ENCODE measurements at places on chromosomes 7 and 10.
A peak's percentile ranks its signal among the peaks of the same experiment; 100 is the strongest.

DNA sequence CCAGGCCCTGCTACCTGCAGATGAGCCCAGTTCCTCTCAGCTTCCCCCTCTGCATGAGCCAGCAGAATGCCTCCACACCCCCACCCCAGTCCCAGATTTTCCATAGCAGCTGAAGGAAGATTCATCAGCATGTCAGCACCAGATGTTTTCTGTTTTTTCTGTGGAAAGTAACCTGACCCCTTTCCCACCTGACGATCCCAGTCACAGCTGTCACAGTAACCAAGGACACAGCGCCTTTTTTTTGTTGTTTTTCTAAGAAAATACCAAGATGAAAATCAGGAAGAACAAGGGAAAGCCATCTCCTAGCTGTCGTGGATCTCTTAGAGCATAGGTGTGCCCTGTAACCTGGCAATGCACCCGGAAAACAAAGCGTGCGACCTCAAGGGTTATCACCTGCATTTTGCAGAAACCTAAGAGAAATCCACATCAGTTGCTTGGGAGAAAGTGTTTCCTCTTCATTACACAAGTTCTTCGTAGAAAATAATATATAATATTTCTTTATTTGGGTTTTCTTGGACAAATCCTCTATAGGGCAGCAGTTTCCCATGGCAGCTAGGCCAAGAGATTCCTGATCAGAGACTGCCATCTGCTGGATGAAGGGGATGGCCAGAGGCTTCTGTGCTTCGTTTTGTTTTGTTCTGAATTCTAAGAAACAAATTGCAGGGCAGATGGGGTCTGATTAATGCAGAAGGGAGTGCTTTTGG lies 401.9 kb downstream of the TNS3 start:
- peak; percentile 65 for DNase-seq

- DNase-seq, result no peak
These were observed 16.0 kb downstream of the NUDT5 start for GRCh38 chr10:12179606-12180170.

DNA sequence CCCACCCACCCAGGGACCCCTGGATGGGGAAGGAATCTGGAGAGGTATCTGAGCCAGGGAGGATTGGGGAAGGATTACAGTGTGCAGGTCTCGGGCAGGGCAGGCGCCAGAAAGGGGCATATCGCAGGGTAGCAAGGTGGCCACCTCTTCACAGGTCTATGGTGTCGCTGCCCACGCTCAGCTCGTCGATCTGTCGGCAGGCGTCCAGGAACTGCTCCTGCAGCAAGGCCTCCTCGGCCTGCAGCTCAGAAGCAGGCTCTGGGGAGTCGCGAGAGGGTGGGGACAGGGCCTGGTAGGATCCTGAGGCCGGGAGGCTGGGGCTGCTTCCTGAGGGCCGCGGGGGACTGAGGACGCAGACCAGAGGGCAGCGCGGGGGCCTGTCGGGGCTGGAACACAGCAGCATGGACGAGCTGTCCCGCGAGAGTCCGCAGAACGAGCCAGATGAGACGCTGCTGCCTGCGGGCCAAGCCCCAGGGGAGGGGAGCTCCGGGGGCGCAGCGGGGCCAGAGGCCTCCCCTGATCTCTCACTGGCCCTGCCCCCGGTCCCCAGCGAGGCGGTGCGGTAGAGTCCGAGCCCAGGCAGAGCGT lies 7.1 kb upstream of the RBM28 start:
- DNase-seq, result no peak

GRCh38 chr10:63491588-63492316 lies 26.0 kb upstream of the JMJD1C start:
- DNase-seq, result peak; percentile 47

DNA sequence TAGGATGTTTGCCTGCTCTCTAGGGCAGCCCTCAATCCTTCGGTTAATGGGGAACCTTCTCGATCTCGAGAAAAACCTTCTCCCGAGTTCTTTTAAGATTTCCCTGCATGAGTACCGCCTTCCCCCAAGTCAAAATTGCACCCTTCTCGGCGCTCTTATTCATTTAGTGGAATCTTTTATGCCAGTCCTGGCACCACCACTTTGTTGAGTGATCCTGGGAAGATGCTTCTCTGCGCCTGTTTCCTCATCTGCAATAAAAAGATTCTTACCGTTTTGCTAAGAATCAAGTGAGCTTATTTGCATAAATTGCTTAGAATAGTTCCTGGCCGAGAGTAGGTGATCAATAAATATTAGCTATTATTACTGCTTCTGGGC lies 697 bp downstream of the ARPC1A start:
- DNase-seq, result no peak

DNA sequence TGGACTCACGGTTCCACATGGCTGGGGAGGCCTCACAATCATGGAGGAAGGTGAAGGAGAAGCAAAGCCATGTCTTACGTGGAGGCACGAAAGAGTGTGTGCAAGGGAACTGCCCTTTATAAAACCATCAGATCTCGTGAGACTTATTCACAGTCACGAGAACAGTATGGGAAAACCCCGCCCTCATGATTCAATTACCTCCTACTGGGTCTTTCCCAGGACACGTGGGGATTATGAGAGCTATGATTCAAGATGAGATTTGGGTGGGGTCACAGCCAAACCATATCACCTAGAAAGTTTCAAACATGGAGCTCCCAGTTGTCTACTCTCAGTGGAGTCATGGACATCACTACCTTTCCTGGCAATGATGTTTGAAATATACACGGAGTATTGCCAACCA lies 49.6 kb downstream of the CYCS start:
- DNase-seq, result no peak

DNA sequence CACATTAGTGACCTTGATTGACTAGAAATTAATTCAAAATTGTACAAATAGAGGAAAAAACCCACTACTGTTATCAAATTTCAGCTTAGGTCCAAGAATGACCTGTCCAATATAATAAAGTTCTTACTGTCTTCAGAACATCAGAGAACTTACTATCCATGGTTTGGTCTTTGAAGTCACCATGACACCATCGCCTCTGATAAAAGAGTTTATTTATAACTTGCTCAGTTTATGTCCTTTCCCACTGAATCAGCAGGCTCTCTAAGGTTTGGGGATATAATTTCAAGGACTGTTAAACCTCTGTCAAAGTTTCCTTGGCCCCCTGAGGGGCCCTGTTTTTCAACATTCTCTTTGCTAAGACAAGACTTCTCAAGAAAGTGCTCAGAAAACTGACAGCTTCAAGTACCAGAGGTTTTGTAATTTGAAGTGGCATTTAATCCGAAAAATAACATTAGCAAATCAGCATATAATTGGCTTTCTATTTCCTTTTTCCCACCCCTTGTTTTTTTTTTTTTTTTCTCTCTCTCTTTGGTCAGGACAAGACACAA lies 191.7 kb upstream of the FERD3L start:
- no peak for DNase-seq

DNA sequence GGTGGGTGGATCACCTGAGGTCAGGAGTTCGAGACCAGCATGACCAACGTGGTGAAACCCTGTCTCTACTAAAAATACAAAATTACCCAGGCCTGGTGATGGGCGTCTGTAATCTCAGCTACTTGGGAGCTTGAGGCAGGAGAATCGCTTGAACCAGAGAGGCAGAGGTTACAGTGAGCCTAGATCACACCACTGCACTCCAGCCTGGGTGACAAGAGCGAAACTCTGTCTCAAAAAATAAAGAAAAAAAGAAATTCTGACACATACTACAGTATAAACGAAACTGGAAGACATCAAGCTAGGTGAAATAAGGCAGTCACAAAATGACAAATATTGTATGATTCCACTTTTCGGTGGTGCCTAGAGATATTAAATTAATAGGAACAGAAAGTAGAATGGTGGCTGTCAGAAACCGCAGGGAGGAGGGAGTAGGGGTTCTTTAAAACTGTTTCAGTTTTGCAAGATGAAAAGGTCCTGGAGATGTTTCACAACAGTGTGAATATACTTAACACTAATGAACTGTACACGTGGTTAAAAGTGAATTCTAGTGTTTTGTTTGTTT lies 23.2 kb downstream of the PILRA start:
- DNase-seq, result no peak

- no peak for DNase-seq
These were observed 59.1 kb downstream of the ARMC3 start for GRCh38 chr10:22986771-22987542.

- no peak for DNase-seq
These were observed 38.1 kb downstream of the KIAA1549 start for GRCh38 chr7:138943061-138943460.

- no peak for DNase-seq
These were observed 511.0 kb upstream of the PCDH15 start for GRCh38 chr10:55311848-55312635.

GRCh38 chr10:110501142-110501937 lies 3.6 kb downstream of the DUSP5 start:
- peak; percentile 89 for DNase-seq

GRCh38 chr7:18536486-18536885 lies 40.9 kb downstream of the HDAC9 start:
- no peak for DNase-seq

GRCh38 chr10:69383558-69383957 lies 33.2 kb downstream of the TACR2 start:
- no peak for DNase-seq

- no peak for DNase-seq
These were observed 573.3 kb downstream of the GALNT17 start for GRCh38 chr7:71705217-71705616.

DNA sequence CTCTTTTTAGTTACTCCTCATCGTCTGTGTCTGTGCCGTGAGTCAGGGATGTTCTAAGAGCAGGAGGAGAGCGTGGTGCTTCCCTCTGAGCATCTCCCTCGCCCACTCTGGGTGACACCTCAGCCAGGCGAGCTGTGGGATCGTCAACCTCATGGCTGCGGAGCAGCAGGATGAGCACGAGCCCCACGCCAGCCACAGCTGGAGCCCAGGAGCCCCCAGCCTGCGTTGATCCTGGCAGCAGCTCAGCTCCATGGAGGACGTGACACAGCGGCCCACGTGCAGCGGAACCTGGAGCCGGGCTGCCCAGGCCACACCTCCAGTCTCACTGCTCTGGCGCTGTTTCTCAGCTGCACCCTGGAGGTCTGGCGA lies 512.0 kb downstream of the PTPRN2 start:
- no peak for DNase-seq

- DNase-seq, result no peak
These were observed 21.9 kb downstream of the ARID5B start for GRCh38 chr10:61923210-61923949.

DNA sequence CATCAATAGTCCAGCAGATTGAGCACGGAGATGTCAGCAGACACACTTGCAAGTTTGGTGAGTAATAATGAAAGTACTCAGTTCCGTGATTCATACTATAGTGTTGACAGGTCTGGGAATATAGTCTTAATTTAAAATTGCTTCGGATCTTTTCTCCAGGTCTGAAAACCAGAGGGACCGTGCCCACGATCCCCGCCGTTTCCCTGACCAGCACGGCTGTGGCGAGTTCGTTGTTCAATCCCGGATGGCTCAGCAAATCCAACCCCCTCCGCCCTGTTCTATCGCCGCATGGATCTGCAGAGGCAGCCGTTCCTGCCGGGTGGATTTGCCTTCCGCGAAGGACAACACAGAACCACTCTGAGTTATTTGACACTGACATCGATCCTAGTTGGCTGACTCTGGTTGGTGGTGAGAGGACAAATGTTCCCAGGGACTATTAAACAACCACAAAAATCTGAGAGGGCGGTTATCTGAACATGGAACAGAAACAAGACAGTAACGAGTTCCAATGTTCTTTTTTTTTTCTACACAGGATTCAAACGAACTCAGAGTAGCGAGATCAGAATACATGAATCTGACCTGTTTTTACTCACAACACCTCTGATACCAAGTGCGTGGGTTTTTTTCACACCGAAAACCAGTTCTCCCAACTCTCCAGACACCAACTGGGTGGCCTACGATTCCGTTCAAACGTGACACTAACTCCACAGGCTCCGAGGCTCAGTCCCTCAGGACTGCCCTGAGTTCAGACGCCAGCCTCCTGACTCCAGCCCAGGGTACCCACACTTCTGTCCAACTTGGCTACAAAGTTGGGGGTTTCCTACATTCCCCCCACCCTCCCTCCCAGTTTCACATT lies 52.7 kb downstream of the RBM17 start:
- DNase-seq, result peak; percentile 33

DNA sequence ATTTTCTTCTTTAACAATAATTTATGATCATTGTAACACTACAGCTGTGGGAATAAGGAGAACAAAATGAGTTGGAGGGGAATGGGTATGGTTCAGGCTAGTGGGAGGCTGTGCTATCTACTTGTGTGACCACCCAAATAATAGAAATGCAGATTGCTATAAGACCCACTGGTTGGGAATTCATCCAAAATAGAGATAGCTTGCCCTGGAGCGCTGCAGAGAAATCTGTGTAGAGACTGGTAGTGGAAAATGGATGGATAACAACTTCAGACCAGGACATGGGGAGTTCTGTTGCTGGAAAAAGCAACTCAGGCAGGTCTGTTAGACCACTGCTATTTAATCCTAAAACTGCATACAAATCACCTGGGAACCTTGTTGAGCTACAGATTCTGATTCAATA lies 137.1 kb upstream of the MKLN1 start:
- no peak for DNase-seq

- no peak for DNase-seq
These were observed 56.4 kb downstream of the THNSL1 start for GRCh38 chr10:25072786-25073185.

GRCh38 chr7:156829669-156830336 lies 63.2 kb downstream of the LMBR1 start:
- no peak for DNase-seq

DNA sequence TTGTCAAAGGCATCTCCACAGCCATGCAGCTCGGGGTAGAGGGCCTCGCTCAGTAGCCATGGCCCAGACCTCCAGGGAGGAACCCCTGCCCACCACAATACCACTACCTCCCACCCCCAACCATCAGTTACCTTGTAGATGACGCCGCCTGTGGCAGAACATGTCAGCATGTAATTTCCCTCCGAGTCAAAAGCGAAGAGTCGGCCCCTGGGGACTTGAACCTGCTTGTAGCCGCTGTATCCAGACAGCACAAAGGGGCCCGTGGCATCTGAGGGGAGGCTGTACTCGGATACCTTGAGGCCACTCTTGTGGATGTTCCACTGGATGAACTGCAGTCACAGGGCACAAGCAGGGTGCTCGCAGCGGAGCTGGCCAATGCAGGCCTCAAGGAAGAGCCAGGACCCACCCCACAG lies 16.3 kb upstream of the CYREN start:
- DNase-seq, result no peak

DNA sequence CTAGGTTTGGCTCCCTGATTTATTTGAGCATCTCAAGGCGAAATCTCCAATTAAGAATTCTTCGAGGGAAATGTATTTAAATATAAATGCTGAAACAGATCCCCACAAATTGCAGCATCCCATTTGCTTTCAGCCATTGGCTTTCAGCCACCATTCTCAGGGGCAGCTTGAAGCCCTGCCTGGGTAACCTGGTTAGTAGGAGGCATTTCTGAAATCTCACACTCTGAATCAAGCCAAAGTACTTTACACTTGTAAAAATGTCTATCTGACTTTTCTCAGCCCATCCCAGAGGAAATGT lies 49.1 kb downstream of the GCC1 start:
- no peak for DNase-seq

DNA sequence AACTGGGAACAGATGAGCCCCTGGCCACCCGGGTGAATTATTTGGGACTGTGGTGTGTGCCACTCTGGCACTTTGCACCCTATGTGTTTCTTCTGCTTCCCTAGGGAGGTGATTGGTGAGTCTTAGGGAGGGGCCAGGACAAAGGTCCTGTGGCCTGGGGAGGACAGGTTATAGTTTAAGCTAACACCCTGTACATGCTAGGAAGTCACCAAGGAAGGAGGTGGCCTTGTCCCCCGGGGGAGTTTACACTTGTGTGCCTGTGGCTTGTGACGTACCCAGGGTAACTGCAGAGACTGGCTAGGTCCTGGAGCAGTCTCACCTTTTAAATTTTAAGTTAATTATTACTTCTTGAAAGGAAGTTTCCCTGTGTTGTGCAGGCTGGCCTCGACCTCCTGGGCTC lies 196.2 kb downstream of the BAMBI start:
- DNase-seq, result no peak
